ENCODE measurements at places on chromosomes 3 and 15.

- DNase-seq, result no peak
Measured at GRCh38 chr15:88932875-88933330, 19.7 kb upstream of the MFGE8 start.

DNA sequence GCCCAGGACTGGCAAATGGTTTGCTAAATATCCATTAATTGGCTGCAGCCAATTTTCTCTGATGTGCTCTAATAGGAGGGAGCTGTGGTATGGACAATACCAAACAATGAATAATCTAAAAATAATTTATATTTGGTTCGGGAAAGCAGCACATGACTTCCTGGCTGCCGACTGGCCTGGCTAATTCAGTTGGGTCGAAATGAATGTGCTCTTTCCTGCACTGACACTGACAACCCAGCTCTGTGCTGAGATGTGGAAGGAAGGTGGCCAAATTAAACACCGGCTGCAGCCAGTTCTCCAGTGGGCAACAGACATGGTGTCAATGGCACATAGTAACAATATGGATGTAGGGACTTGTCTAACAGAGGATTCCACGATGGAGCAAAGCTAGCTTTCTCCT, 21.1 kb upstream of the COLQ start:
- no peak for DNase-seq

GRCh38 chr3:107387555-107387954, 10.3 kb downstream of the CCDC54 start:
- DNase-seq, result no peak

GRCh38 chr15:34889476-34889875, 80.1 kb downstream of the AQR start:
- DNase-seq, result no peak

- no peak for DNase-seq
Measured at GRCh38 chr15:49887659-49888322, 231.2 kb downstream of the ATP8B4 start.

Measured in CD4-positive, alpha-beta T cell (primary cell).